ENCODE measurements at places on chromosomes 12 and 14.

DNA sequence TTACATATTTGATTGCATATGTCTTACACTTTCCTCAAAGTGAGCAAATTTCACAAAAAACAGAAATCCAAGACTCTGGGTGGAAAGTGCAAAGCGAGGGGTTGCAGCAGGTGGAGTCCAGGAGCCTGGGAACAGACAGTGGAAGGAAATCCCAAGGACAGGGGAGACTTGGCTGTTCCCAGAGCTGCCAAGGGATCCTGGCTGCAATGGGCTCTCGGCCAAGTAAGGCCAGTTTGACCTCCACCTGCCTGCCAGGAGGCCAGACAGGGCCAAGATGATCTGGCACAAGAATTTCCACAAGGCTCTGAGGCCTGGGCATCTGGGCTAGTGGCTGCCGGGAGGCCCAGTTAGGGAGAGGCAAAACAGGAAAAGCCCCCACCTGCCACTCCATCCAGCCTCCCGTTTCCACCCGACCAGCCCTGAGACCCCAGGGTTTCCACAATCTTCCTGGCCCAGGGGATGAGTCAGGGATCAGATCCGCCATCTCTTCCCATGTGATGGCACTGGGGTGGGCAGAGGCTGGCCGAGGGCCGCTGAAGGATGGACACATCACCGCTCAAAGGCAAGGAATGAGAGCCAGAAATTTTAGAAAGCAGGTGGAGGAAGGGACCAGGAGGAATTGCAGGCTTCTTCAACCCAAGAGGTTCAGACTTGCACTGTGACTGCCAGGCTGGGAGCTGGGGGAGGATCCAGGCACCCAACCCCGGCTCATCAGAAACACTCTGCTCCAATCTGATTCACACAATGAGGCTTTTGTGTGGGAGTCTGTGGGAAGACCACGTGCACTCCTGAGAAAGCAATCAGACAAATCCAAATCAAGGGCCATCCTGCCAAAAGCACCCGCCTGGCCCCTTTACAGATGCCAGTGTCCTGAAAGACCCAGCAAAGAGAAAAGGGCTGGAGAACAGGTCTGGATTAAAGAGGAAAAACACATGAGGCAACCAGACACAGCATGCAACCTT lies 16.3 kb downstream of the SCARB1 start:
- DNase-seq = no peak

DNA sequence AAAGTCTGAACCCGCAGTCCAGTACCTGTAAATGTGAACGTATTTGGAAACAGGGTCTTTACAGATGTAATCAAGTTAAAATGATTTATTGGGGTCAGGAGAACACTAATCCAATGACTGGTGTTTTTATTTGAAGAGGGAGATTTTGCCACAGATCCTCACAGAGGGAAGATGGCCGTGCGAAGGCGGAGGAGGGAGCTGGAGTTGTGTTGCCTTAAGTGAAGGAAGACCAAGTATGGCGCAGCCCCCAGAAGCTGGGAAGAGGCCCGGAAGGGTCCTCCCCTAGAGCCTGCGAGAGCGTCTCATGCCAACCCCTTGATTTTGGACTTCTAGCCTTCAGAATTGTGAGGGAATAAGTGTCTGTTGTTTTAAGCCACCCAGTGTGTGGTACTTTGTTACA lies 102.8 kb upstream of the NUDT4 start:
- no peak for DNase-seq

DNA sequence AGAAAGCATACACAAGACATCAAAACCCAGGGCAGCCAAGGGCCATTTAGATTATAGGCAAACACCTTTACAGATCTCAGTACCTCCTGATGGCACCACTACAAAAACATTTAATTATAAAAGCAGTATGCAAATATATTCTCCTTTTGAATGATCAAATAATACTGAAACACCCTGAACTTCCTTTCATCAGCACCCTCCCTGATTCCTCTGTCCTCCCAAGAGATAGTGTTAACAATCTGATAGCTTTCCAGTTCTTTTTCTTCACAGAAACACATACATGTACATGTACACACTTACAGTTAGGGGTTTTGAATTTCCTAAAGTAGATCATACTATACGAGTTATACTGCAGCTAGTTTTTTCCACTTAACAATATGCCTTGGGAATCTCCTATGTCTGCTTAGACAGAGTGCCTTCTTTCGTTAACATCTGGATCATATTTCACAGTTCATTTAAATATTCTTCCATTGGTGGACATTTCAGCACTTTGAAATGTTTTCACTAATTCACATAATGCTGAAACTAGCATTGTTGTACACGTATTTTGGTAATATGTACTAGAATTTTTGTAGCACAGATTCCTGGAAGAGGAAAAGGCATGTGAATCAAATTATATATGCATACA lies 35.2 kb downstream of the TDG start:
- DNase-seq = no peak

- no peak for DNase-seq
Observed at GRCh38 chr12:90959538-90960139, 4.7 kb upstream of the CCER1 start.

DNA sequence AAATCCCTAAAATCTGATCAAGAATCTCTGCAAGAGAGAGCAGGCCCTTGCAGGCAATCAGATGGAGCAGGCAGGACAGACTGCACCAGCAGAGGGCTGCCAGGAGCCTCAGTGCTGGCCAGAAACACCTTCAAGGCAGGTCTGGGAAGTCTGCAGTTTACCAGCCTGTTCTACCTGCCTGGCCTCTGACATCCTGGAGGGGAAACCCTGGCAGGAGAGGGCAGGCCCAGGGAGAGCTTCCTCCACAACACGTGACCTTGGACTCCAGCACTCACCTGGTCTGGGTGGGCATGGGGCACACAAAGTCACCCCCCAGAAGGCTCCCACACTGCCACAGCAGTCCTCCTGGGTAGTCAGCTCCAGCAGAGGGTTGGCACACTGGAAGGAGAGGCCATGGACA lies 56.0 kb downstream of the ISCA2 start:
- no peak for DNase-seq

GRCh38 chr12:82740129-82741000 lies 53.7 kb downstream of the TMTC2 start:
- DNase-seq = no peak

GRCh38 chr12:93757792-93758694 lies 80.9 kb downstream of the CRADD start:
- DNase-seq = no peak

DNA sequence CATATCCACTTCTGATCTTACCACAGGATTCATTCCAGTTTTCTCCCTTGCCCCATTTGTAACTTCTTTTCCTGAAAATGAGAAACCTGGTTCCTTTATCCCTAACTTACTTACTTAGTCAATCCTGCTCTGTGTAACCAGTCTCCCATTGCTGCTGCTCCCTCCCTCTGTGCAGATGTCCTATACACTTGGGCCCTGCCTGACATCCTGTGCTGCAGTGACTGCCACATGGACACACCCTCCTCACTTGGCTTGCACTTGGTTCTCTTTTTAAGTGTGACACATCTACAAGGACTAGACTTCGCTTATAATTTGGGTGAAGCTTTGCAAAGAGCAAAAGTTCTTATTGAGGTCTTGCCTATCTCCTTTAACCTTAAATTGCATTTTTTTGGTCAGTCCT lies 51.4 kb downstream of the FGD4 start:
- DNase-seq = no peak

DNA sequence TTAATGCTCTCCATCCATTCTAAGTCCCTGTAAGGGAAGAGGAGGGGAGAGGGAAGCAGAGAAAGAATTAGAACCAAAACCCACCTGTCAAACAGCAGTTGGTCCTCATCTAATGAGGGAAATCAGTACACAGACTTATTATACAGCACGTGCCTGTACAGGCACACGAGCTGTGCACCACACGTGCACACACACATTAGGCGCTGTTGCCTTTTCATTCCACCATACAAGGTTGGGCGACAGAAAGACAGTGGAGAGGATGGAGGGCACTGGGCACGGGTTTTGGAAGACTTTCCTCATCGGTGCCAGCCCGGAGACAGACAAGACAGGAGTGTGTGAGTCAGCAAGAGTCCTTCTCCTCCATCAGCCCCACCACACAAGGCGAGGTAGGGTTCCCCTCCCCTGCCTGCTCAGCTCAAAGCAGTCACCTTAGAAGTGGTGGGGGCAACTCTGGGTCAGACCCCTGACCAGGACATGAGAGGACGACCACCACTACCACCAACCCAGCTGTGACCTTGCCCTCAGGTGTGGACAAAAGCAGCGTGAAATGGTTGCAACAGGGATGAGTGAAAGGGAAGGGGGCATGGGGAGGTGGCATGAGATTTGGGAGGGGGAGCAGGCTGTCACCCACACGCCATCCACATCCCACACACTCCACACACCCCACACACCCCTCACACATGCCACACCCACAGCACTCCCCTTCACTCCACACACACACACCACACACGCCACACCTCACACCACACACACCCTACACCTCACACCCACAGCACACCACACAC lies 80.7 kb downstream of the ACTN1 start:
- DNase-seq = no peak
